ENCODE measurements at places on chromosomes 3 and 15.

GRCh38 chr3:127847236-127847720 lies 25.0 kb upstream of the MGLL start:
- no peak for DNase-seq

GRCh38 chr15:66092053-66093016 lies 161.2 kb downstream of the MEGF11 start:
- no peak for DNase-seq

DNA sequence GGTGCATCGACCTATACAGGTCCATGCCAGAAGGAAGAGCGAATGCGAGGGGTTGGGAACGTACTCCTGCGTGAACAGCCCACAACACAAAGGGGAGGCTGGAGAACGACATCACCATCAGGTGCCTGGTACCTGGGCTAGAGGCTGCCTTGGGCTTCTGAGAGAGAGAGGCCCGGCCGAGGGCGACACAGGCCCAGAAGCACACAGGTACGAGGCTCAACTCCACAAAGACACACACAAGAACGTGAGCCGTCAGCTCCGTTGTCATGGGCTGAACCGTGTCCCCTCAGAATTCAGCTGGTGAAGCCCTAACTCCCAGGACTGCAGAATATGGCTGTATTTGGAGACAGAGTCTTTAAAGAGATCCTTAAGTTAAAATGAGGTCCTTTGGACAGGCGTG lies 134.3 kb downstream of the ATP10A start:
- DNase-seq = no peak

DNA sequence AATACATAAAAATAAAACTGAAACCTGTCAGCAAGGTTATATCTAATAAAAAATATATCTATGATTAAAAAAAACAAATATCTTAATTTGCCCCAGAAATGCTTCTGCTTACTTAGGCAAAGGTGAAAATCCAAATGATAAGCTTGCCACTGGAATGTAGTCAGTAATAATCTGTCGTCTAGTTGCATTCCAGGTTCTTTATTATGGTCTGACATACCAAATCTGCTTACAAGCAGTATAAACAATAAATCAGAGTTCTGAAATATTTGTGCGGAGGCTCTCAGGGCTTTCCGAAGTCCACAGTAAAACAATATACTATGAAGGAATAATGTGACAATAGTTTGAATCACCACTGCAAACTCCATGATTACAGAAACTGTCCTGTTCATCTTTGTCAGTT lies 1133.5 kb downstream of the ROBO1 start:
- DNase-seq = no peak

DNA sequence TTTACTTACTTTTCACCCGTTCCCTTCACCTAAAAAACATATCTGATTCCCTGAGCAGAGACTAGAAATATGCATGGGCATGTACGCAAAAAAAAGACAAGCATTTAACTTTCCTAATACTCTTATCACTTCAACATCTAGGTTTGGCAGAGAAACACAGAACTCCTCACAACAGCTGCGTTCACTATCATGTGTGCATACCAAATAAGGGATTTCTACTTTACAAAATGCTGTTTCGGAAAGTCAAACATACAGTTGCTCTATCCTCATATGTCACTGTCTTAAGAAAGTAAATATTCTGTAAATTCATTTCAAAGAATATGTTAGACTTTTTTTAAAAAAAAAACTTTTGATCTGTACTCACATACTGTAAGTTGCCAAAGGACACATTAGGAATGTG lies 65.1 kb upstream of the CBLB start:
- no peak for DNase-seq

DNA sequence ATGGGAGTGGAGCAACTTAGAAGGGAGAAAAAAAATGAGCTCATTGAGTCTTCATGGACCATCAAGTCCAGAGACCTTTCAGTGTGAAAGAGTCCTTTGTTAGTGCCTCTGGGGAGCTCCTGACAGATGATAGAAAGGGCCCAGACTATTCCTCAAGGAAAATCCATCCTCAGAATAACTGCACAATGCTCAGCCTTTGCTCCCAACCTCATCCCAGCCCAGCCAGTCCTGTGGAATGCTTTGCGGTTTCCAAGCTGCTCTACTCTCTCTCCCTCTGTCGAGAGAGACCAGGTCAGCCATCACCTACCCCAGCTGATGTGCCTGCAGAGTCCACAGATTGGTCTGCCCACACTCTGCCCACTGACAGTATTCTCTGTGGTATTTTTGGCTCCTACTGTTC lies 406.2 kb downstream of the MFSD1 start:
- no peak for DNase-seq

DNA sequence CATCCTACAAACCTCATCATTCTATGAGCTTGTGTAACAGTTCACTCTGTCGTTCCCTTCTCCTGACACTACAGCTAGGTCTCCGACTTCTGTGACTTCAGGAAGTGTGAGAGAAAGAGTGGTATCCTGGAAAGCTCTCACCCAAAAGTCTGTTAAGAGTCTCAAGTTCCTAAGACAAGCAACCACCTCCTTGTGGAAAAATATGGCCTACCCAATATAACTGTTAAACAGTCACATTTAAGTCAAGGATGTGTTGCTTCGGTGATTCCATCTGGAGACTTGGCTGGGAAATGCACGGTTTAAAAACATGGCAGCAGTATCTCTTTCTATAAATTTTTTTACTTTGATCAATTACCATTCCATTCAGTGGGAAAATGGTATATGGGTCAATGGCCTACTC lies 13.8 kb downstream of the FEZF2 start:
- DNase-seq = no peak

GRCh38 chr3:115590873-115591272 lies 32.4 kb upstream of the GAP43 start:
- no peak for DNase-seq

DNA sequence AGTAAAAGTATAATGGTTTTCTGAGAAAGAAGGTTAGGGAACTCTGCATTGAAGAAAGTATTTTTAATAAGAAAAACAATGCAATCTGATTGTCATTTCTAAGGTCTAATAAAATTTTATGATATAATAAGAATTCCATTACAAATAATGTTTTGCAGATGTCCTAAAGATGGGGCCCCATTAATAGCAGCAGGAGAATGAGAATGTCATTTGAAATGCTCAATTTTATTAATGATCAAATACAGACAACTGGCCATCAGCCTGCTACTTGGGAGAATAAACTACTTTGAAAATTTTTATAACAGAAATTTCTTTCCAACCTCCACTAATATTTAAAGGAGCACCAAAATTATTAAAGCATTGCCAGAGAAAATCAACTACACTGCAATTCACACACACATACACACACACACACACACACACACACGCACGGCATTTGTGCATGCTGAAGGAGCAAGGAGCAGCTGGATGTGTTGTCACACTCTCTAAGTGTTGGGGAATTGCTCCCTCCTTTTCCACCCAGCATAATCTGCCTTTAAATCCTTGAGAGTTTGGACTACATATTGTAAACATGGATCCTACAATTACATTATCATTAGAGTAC lies 109.5 kb downstream of the THRB start:
- DNase-seq = no peak

GRCh38 chr3:187746442-187747281 lies 1.4 kb upstream of the BCL6 start:
- no peak for DNase-seq

GRCh38 chr15:88011533-88011932 lies 245.0 kb downstream of the NTRK3 start:
- no peak for DNase-seq

- no peak for DNase-seq
These were observed 106.2 kb downstream of the DGKG start for GRCh38 chr3:186255703-186256331.

DNA sequence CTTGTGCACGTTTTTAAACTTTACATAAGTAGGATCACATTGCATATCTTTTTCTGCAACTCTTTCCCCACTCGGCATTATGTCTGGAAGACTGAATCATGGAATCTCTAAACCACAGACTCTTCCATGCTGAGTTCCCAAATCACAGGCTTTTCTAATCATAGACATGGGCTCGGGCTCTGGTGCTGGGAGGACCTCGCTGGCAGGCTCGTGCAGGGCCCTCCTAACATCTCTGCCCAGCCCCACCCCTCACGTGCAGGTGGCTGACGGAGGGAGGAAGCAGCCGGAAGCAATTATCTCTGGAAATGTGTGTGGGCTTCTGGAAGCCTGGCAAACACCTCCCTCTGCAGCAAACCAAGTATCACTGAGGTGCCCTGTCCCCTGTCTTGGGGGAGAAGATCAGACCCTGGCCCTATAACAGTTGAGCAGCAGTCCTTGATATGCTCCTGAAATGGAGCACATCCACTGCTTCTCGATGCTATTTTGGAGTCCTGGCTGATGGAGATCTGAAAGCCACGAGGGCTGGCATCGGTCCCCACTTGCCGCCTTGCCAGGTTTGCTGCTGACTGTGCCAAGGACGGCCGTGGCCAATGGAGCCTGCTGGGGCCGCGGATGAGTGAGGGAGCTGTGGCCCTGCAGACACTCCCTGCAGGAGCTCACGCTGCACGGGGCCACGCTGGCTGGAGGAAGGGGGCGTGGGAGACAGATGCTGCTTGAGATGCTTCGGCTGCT lies 4.4 kb upstream of the IQSEC1 start:
- no peak for DNase-seq

DNA sequence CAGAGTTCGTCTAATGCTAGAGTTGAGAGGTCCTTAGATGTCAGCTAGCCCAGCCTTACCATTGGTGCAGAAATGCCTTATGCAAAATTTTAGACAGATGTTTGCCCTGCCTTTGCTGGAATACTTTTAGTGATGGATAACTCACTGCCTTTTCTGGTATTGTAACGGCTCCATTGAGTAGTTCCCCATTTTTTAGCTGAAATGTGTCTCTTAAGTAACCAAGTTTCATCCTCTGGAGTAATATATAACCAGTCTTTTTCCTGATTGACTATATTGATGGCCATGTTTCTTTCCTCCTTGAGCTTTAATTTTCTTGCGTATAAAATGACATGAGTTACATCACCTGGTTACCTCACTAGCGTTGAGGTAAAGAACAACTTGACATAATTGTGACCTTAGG lies 45.0 kb downstream of the SNRK start:
- DNase-seq = no peak

- DNase-seq = no peak
These were observed 32.0 kb upstream of the RYK start for GRCh38 chr3:134282659-134283047.

- DNase-seq = no peak
These were observed 989.0 kb downstream of the TBL1XR1 start for GRCh38 chr3:176208283-176208682.
